ENCODE measurements at places on chromosomes 11 and 22. TPM values are rescaled to one million over a fixed set of nuclear protein-coding genes. Genes with fewer than 3 reads are reported as not detected.

DNA sequence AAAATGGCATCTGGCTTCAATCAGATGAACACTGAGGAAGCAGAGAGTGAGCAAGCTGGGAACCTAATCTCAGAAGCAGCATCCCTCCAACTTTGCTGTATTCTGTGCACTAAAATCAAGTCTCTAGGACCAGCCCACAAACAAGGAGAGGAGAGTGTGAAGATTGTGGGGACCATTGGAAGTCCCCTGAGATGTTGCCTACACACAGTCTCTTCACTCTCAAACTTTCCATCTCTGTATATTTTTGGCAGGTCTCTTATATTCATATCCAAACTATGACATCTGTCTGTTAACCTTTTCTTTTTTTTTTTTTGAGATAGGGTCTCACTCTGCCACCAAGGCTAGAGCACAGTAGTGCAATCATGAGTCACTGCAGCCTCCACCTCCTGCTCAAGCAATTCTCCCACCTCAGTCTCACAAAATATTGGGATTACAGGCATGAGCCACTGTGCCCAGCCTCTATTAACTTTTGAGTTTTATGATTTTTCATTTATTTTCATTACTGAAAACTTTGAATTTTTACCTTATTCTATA is 1096.4 kb downstream of the TBC1D22A start:
- DNase-seq, result no peak

GRCh38 chr22:48708558-48709245 is 1119.0 kb downstream of the BRD1 start:
- no peak for DNase-seq

DNA sequence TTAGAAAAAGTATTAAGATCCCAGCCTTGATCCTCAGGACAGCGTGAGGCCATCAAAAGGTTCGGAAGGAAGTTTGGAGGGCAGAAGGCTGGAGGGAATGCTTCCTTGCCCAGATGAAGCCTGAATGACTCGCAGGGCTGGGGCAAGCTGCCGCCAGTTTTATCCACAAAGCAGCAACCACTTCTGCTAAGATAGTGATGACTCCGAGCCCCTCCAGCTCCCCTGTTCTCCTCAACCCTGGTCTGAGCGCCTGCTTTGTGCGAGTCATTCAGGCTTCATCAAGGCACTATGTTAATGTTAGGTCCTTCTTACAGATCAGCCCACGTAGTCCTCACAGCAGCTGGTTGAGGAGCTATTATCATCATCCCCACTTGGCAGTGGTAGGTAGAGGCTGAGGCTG is 158.8 kb downstream of the COMMD9 start:
- DNase-seq, result no peak

- no peak for DNase-seq
These were observed 49.7 kb upstream of the TOP3B start for GRCh38 chr22:22032099-22032905.

DNA sequence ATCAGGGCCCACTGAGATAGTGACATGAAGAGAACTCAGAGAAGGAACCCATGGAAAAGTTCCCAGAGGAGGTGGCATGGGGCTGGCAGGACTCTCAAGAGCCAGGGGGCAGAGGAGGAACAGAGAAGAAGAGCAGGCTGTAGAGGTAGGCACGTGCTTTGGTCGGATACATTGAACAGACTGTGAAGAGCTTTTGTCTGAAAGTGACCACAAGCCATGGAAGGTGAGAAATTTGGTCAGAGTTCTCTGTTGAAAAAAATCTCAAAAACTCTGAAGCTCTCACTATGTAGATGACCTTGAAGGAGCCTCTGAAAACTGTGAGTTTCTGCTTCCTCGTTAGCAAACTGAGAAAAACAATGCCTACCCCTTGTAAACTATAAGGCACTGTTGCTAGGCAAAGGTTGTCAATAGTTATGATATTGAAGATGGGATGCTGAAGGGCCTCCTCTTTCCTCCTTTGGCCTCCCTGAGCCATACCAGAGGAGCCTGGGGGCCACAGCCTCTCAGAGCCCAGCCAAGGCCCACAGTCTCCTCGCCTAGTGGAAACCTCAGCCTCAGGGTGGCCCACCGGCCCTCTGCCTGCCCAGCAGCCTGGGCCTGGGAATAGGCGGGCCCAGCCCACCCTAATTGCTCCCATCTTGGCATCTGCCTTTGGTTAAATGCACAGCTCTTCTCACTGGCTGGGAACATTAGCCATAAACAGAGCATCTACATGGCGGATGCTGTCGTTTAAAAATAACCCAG is 415.7 kb downstream of the SOX6 start:
- DNase-seq, result no peak

DNA sequence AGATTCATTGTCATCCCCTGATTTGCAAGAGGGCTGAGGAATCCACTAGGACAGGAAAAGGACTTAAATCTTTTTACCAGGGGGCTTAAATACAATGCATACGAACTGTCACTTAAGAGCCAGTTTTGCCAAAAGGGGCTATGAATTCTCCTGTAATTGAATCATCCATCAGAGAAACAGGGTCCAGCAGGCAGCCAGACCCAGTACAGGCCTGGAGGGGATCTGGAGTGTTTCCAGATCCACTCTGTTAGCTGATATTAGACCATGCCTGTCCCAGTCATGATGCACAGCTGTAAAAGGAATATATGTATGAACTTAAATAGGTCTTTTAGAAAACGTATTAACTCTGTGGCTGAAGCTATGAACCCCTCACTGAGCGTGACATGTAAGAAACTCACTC is 53.8 kb upstream of the PRSS23 start:
- DNase-seq, result no peak

- DNase-seq, result no peak
These were observed 189.6 kb downstream of the ST3GAL4 start for GRCh38 chr11:126545057-126545555.

DNA sequence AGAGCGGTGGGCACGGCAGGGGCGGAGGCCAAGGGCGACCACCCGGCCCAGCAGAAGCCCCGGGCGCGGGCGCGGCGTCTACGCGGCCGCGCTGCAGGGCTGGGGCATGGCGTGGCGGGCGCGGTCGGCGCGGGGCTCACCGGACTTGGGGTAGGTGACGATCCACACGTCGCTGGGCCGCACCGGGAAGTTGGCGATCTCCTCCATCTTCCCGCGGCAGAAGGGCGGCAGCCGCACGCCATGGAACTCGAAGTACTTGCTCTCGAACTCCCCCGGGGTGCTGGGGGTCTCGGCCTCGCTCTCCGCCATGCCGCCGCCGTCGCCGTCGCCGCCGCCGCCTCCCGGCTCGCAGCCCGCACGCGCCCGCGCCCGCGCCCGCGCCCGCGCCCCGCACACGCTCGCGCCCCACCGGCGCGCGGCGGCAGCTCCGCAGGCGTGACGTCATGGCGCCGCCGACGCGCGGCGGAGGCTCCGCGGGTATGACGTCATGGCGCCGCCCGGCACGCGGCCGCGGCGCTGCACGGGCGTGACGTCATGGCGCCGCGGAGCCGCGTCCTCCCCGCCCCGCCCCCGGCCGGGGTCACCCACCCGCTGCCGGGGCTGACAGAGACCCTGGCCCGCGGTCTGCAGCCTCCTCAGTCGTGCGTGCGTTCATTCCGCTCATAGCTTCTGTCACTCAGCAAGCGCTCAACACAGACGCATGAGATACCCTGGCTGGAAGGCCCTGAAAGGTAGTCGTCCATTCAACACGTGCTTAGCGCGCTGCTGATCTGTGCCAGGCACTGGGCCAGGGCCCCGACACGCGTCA is at the start of gene SULT4A1:
Gene SULT4A1 (minus strand): TSS at position 440 of the 808 bp plus-strand sequence. CDS start 131 bp downstream, at position 309.
- DNase-seq, result no peak

OR52E4 gene
- total RNA-seq, result not detected

OR4D5 gene
- total RNA-seq, result not detected

ARHGAP8 gene
- total RNA-seq, result not detected

OR2D2 gene
- total RNA-seq, result 0.31 TPM

SLC22A12 gene
- total RNA-seq, result not detected
